Activated CD8-positive, alpha-beta memory T cell treated with anti-CD3 and anti-CD28 coated beads for 36 hours (primary cell): ENCODE measurements at places on chromosomes 2 and 18. TPM values are rescaled to one million over a fixed set of nuclear protein-coding genes. Genes with fewer than 3 reads are reported as not detected.

DSG1 gene
- total RNA-seq = not detected

NBEAL1 gene
- total RNA-seq = 9.8 TPM

CDH20 gene
- total RNA-seq = 0.19 TPM

C2orf72 gene
- 0.50 TPM for total RNA-seq

DLX1 gene
- total RNA-seq = not detected

ALS2 gene
- 15.2 TPM for total RNA-seq

ARHGAP25 gene
- 63.6 TPM for total RNA-seq

ALPI gene
- total RNA-seq = not detected

NT5C1B gene
- total RNA-seq = not detected

DTNA gene
- total RNA-seq = not detected

UGT1A5 gene
- not detected for total RNA-seq

DGKD gene
- total RNA-seq = 58.8 TPM

MC4R gene
- not detected for total RNA-seq

RTP5 gene
- total RNA-seq = 0.11 TPM

SKOR2 gene
- not detected for total RNA-seq

IL36A gene
- not detected for total RNA-seq

TRABD2A gene
- 28.5 TPM for total RNA-seq

VWC2L gene
- not detected for total RNA-seq

ITGB1BP1 gene
- total RNA-seq = 196 TPM

PLEKHH2 gene
- 0.50 TPM for total RNA-seq

AQP4 gene
- not detected for total RNA-seq

CPO gene
- not detected for total RNA-seq

ALPP gene
- total RNA-seq = not detected

LYG2 gene
- not detected for total RNA-seq

GALR1 gene
- not detected for total RNA-seq

GPR17 gene
- not detected for total RNA-seq

TEKT4 gene
- not detected for total RNA-seq

CFC1B gene
- total RNA-seq = not detected

KDSR gene
- 63.5 TPM for total RNA-seq

SDC1 gene
- 0.19 TPM for total RNA-seq

ASB1 gene
- 46.5 TPM for total RNA-seq

CARF gene
- total RNA-seq = 3.9 TPM

DNER gene
- total RNA-seq = not detected

SERPINB10 gene
- total RNA-seq = not detected

NEDD4L gene
- total RNA-seq = 3.7 TPM

G6PC2 gene
- not detected for total RNA-seq

HPCAL1 gene
- 85.7 TPM for total RNA-seq

SETBP1 gene
- total RNA-seq = 18.4 TPM

MYO3B gene
- total RNA-seq = 0.31 TPM

CACNB4 gene
- 0.08 TPM for total RNA-seq

LAMA3 gene
- 0.17 TPM for total RNA-seq

POTEF gene
- not detected for total RNA-seq

XDH gene
- not detected for total RNA-seq

FSIP2 gene
- not detected for total RNA-seq

KHK gene
- total RNA-seq = 15.2 TPM

SERPINB13 gene
- total RNA-seq = not detected

MYOM1 gene
- total RNA-seq = 0.91 TPM

IL37 gene
- not detected for total RNA-seq

EFHD1 gene
- total RNA-seq = 0.17 TPM

SUCLG1 gene
- total RNA-seq = 71.3 TPM

GPR75 gene
- total RNA-seq = 2.0 TPM

TWIST2 gene
- total RNA-seq = not detected
